Glutamatergic neuron (in vitro differentiated cells): ENCODE measurements at places on chromosomes 2 and 18. TPM values are rescaled to one million over a fixed set of nuclear protein-coding genes. Genes with fewer than 3 reads are reported as not detected.
A peak's percentile ranks its signal among the peaks of the same experiment; 100 is the strongest.

GRCh38 chr2:206031950-206032567 lies 53.9 kb downstream of the INO80D start:
- H3K36me3 ChIP-seq = peaks cover 29% of the 10 kb centered on the region
- DNase-seq = no peak
- no peak overlapping the region for H3K4me3 ChIP-seq

DNA sequence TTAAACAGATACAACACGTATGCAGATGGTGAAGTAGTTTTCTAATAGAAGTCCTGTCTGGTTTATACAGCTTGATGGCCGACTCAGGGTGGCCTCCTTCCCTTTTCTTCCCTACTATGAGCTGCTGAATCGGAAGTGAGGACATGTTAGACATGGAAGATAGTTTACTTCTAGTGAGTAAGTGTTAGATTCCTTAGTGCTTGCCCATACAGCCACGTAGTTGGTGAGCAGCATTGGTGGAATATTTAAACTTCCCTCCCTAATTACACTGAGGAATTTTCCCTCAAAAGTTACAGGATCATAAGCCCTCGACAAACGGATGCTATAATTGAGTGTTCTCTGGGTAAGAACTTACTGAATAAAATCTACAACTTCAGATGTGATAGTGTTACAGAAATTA lies 52.1 kb downstream of the RHBDD1 start:
- H3K36me3 ChIP-seq = no peaks in the 10 kb centered on the region
- H3K4me1 ChIP-seq = no peaks in the 10 kb centered on the region
- no peak overlapping the region for H3K27ac ChIP-seq
- H3K4me3 ChIP-seq = no peak overlapping the region
- DNase-seq = no peak
- H3K27me3 ChIP-seq = peaks cover 1% of the 10 kb centered on the region

The CD302 gene
- total RNA-seq = not detected

DNA sequence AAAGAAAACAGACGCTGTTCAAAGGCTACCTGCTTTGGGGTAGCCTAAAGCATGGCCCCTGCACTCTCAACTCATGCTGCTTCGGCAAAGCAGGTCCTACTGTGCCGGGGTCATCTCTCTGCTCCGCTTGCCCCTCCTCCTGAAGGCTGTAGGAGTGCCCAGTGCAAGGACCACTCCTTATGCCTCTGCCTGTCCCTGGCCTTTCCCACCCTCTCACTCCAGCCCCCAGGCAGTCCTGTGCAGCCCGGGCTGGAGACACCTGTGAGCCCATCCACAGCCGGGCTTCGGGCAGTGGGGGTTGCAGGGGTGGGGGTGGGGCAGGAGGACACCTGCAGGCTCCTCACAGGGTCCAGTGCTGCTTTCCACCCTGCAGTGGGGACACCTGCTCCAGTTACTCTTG lies 69.1 kb downstream of the ACKR3 start:
- H3K27me3 ChIP-seq = peaks cover 8% of the 10 kb centered on the region
- peaks cover 24% of the 10 kb centered on the region for H3K36me3 ChIP-seq
- H3K27ac ChIP-seq = no peak overlapping the region
- H3K4me3 ChIP-seq = no peak overlapping the region
- H3K4me1 ChIP-seq = no peaks in the 10 kb centered on the region
- no peak for DNase-seq

DNA sequence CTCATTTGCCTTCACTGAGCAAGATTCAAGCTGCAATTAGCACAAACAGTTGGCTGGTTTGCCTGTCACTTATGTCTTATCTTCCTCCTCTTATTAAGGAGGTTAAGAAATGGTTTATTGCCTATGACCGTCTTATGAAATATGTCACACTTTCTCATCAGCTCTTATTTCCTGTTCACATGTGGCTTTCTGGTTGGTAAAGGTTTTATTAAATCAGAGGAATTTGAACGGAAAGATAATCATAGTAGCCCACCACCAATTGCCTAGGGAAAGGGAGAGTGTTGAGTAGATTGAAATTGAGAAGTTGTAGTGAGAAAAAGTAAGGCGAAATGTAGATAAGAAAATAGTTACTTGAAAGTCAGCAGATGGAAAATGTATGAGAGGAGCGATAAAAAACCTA lies 4.2 kb upstream of the IL1R1 start:
- peaks cover 4% of the 10 kb centered on the region for H3K36me3 ChIP-seq
- H3K4me1 ChIP-seq = no peaks in the 10 kb centered on the region
- H3K27me3 ChIP-seq = peaks cover 7% of the 10 kb centered on the region
- no peak overlapping the region for H3K27ac ChIP-seq
- no peak overlapping the region for H3K4me3 ChIP-seq

DNA sequence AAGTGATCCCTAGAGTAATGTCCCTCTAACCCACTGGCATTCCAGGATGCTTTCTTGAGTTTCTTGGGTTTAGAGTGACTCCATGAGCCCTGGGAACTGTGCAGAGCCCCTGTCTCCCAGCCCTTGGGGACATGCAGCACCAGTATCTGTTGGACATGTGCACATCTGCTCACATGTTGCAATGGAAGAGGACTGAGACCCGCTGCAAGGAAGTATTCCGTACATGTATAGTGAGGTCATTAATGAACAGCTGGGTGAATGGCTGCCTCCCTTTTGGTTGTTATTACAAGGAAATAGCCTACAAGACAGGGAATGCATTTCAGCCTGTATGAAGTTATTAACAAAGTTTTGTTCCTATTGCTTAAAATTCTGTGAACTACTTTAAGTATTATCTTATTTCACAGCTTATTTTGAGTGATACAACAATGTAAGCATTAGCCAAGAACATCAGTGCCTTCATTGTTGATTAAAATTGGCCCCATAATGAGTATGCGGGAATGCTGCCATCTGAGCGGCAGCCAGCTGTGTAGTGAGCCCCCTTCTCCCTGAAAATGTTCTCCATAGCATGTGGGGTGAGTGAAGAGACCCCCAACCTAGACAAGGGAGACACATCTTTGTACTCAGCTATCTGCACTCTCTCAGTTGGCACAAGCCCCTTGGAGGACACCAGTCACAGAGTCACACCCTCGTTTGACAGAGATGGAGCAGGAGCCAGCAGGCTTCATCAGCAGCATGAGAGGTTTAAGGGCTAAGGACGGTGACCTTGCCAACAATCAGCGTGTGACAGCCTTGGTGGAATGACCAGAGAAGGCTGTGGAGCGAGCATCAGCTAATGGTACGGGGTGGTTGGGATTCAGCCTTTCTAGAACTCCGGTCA lies 87.4 kb downstream of the FAM210A start:
- H3K36me3 ChIP-seq = peaks cover 6% of the 10 kb centered on the region
- H3K4me1 ChIP-seq = peaks cover 3% of the 10 kb centered on the region
- H3K27me3 ChIP-seq = peaks cover 7% of the 10 kb centered on the region
- no peak overlapping the region for H3K27ac ChIP-seq

DNA sequence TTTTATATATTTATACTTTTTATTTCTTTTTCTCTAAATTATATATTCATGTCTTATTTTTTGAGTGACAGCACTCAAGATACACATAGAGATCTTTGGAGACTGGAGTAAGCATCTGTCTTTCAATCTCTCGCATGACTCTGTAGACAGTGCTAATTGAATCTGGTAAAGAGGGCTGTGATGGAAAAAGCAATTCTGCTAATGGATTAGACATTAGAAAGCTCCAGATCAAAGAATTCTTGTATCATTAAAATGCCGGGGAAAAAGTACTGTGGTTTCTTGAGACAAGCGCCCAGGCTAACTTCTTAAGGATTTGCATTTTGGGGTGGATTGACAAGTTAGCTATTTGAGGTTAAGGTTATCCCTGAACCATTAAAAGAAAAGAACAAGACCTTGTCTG lies 383.1 kb upstream of the TNP1 start:
- no peak overlapping the region for H3K27ac ChIP-seq
- H3K27me3 ChIP-seq = no peaks in the 10 kb centered on the region
- DNase-seq = no peak
- H3K36me3 ChIP-seq = no peaks in the 10 kb centered on the region
- H3K4me3 ChIP-seq = no peak overlapping the region
- peaks cover 12% of the 10 kb centered on the region for H3K4me1 ChIP-seq

DNA sequence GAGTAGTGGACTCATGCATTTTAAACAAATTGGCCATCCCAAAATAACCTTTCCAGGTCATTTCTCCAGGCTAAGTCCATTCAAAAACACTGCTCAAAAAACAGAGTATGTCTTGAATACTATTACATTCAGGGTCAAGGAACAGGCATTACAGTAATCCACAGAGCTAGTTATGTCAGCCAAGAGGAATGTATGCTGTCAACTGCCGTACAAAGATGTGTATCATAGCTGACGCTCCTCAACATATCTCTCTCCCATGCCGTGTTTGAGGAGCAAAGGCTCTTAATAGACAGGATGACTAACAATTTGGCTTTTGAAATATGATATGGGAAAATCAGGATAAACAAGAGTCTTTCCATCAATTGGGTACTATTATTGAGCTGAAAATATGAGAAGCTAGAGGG lies 68.8 kb upstream of the KCTD1 start:
- no peaks in the 10 kb centered on the region for H3K36me3 ChIP-seq
- H3K4me1 ChIP-seq = peaks cover 4% of the 10 kb centered on the region
- H3K27ac ChIP-seq = no peak overlapping the region
- no peaks in the 10 kb centered on the region for H3K27me3 ChIP-seq
- no peak overlapping the region for H3K4me3 ChIP-seq

DNA sequence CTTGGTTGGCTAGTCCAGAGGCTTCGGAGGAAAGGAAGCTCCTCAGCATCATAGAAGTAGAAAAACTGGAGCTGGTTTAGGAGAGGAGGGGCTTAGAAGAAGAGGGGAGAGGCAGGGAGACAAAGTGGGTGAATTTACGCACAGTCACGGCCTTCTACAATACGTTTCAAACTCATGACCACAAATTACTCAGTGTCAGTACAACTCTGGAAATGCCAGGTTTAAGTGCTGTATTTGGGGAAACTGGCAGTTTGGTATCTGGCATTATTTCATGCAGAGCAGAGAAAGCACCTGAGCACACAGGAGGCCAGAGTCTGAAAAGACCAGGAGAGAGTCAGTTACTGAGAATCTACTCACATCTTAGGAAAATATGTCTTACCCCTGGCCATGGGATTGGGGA lies 55.4 kb downstream of the XRCC5 start:
- no peak overlapping the region for H3K4me3 ChIP-seq
- no peak overlapping the region for H3K27ac ChIP-seq
- peaks cover 2% of the 10 kb centered on the region for H3K27me3 ChIP-seq
- no peaks in the 10 kb centered on the region for H3K4me1 ChIP-seq
- no peak for DNase-seq

GRCh38 chr18:13186687-13187086 lies 31.9 kb upstream of the LDLRAD4 start:
- no peaks in the 10 kb centered on the region for H3K36me3 ChIP-seq
- no peak overlapping the region for H3K27ac ChIP-seq
- peaks cover 5% of the 10 kb centered on the region for H3K27me3 ChIP-seq
- no peak for DNase-seq
- H3K4me3 ChIP-seq = no peak overlapping the region
- no peaks in the 10 kb centered on the region for H3K4me1 ChIP-seq

DNA sequence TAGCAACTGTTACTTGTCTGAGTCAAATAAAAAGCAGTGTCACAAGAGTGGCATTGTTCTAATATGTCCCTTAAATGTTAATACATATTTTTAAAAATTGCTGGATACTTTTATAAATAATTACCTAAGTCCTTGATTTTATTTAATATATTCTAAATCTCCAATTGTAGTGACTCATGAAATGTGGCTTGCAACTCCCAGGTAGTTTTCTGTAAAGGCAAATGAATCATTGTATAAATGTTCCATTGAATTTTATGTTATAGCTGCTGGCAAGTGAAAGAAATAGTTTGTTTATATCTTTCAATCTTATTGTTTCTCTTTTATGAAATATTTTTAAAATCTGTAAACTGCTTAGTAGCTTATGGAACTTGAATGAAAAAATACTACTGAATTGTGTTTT lies 32.7 kb upstream of the C1GALT1C1L start:
- no peaks in the 10 kb centered on the region for H3K36me3 ChIP-seq
- no peak overlapping the region for H3K4me3 ChIP-seq
- no peaks in the 10 kb centered on the region for H3K4me1 ChIP-seq
- H3K27me3 ChIP-seq = no peaks in the 10 kb centered on the region
- no peak for DNase-seq

The ANKAR gene
- 3.6 TPM for total RNA-seq

GRCh38 chr2:195603998-195604397 lies 53.0 kb upstream of the SLC39A10 start:
- no peak overlapping the region for H3K4me3 ChIP-seq
- DNase-seq = no peak
- H3K36me3 ChIP-seq = no peaks in the 10 kb centered on the region
- no peaks in the 10 kb centered on the region for H3K27me3 ChIP-seq
- H3K27ac ChIP-seq = no peak overlapping the region

The ITGB6 gene
- total RNA-seq = not detected

DNA sequence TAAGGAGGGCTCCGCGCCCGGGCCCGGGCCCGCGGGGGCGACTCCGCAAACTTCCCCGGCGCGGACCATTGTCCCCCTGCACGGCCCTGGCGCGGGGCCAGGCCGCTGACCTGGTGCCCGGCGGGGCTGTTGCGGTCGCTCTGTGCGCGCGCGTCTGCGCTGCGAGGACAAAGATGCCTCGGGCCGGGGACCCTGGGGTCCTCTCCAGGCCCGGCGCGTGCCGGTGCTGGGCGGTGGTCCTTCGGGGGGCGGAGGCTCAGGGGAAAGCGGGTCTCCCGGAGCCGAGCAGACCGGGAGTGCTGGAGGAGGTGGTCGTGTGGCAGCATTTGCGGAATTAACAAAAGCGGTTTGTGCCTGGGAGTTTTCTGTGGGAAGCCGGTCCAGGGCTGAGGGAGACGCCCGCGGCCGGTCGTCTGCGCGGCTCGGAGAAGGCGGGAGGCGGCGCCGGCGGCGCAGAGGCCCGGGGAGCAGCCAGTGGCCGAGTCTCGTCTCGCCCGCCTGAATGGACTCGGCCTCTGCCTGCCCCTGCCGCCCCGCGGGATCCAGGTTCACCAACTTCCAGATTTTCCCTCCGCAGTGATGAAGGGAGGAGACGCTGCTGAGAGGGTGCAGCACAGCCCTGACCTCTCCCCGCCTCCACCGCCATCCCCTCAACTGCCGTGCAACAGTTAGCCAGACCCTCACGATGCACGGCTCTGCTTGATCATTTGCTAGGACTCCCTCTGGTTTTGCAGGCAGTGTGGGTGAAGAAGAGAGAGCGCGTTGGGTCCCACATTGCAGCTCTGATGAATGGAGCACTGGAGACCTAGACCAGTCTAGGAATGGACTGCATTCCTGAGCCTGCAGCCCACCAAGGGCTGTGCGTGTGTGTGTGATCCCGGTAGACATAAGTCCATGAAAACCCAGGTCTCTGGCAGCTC lies 705 bp downstream of the EFR3B start:
- peaks cover 20% of the 10 kb centered on the region for H3K27me3 ChIP-seq
- H3K36me3 ChIP-seq = no peaks in the 10 kb centered on the region
- peak overlapping the region; percentile 94 for H3K4me3 ChIP-seq
- H3K27ac ChIP-seq = peak overlapping the region; percentile 59
- peaks cover 10% of the 10 kb centered on the region for H3K4me1 ChIP-seq
